Fibroblast of skin of right quadriceps (primary cell): ENCODE measurements at places on chromosomes 13 and 19.
A peak's percentile ranks its signal among the peaks of the same experiment; 100 is the strongest.

GRCh38 chr13:48873587-48873986 is 102.1 kb upstream of the FNDC3A start:
- DNase-seq, result peak; percentile 56

DNA sequence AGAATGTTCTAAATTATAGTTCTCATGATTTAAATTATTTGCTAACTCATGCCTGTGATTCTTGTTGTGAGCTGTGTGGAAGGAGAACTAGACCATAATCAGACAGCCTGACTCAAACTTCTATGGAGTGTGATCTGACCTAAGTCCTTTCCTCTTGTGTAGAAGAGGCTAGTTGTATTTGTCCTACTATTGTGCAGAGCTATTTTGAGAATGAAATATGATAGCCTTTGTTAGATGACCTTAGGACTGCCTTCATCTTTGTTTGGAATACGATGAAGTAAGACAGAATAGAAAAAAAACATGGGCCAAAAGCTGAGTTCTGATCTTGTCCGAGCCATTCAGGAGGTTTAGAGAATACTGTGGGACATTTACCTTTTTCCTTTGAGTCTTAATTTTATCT is 119.4 kb downstream of the STOML3 start:
- DNase-seq, result no peak

DNA sequence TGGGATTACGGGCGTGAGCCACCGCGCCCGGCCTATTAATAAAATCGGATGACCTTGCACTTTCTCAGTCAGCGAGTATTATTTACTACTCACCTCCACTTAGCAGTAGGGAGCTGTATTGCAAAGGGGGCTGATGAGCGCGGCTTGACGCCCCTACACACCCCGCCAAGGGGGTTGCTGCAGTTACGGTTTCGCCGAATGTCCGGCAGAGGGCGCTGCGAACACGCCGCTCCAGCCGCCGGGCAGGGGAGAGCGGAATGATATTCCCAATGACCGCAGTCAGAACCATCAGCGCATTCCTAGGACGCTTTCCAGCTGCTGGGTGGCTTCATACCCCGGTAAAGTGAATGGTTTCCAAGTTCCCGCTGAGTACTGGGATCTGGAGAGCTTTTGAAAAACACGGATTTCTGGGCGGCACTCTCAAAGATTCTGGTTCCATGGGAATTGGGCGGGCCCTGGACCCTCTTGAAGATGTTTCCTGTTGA is 30.0 kb upstream of the TPT1 start:
- peak; percentile 83 for DNase-seq

DNA sequence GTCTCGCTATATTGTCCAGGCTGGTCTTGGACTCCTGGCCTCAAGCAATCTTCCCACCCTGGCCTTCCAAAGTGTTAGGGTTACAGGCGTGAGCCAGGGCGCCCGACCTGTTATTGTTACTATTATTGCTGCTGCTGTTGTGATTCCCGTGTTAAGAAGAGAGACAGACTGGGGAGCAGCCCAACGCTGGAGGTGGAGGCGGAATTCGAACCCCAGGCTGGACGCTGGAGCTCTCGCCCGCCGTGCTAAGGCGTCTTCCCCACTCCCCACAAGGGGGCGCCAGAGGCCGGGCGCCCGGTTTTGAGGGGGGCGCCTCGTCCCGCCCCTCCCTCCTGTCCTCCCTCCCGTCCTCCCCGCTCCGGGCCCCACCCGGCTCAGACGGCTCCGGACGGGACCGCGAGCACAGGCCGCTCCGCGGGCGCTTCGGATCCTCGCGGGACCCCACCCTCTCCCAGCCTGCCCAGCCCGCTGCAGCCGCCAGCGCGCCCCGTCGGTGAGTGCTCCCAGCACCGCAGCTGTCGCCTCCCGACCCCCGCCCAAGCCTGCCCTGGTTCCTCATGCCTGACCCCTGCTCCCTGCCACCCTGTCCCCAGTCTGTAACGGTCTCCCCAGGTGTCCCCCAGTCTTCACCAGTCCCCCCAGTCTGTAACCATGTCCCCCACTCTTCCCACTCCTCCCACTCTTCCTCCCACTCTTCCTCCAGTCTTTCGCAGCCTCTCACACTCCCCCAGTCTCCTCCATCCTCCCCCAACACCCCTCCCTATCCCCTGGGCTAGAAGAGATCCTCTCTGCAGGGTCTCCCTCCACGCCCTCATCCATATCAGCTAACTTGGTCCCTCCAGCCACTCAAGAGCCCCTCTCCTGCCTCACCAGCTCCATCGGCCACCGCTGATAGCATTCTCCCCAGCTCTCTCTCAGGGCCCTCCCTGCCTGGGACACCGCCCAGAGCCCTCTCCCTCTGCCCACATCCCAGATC is at the start of gene EHD2:
Gene EHD2 (plus strand): TSS at position 377 of the 976 bp plus-strand sequence. CDS start 3,191 bp downstream, outside the sequence.
- DNase-seq, result peak; percentile 80

- DNase-seq, result no peak
Observed at GRCh38 chr19:18119013-18119716, 21.6 kb downstream of the MAST3 start.

- DNase-seq, result peak; percentile 21
Observed at GRCh38 chr19:49297403-49297802, 27.6 kb downstream of the SLC6A16 start.

DNA sequence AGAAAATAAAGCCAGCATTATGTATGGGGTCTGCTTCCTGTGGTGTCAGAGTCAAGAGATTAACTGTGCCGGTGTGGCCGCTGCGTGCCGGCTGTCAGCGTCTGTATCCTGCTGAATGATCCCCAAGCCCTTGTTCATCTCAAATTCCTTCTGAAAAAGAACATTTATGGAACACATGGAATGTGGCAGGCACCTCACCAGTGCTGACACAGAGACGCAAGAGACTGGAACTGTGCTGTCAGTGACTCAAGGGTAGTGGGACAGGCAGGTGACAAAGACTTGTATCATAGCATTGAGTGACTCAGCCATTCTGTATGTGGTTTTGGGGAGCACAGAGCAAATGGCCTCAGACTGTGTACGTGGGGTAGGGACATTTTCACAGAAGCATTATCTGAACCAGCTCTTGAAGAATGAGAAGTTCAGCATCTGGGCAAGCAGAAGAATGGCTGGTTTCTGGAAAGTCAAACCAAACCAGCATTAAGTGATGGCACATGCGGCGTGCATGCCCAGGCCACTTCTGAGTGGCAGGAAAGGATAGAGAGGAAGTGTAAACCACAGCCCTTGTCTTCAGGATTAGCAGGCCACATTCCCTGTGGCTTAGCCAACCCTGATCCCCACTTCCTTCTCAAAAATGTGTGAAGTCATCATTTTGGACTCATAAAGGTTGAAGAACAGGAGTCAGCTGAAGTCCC is 54.0 kb upstream of the IRS2 start:
- peak; percentile 88 for DNase-seq

DNA sequence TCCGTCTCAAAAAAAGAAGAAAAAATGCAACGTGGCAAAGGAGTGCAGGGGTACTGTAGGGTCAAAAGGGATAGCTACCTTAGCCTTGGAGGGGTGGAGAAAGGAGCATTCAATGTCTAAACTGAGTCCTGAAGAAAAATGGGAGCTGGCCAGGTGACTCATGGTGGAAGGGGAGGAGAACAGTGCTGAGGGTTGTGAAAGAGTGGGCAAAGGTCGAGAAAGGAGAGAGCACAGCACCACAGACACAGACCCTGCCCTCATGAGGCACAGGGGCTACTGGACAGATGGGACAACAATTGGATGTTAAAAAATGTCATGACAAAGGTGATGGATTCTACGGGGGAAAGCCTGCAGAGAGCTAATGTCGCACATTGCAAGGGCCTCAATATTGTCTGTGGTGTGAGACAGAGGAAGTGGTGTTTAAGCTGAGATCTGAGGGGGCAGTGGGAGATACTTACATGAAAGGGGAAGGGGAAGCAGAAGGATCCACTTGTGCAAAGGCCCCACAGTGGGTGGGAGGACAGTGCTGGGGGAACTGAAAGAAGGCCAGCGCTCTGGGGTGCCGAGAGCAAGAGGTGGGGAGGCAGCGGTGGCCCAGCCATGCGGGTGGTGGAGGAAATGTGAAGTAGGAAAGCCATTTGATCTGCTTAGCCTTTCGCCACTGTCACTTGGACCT is 42.9 kb upstream of the URAD start:
- DNase-seq, result no peak

- DNase-seq, result no peak
Observed at GRCh38 chr13:35345992-35346391, 130.5 kb downstream of the MAB21L1 start.

- DNase-seq, result peak; percentile 57
Observed at GRCh38 chr19:17311455-17312188, 2.3 kb downstream of the DDA1 start.

- DNase-seq, result no peak
Observed at GRCh38 chr13:110275931-110276552, 30.9 kb downstream of the COL4A1 start.

DNA sequence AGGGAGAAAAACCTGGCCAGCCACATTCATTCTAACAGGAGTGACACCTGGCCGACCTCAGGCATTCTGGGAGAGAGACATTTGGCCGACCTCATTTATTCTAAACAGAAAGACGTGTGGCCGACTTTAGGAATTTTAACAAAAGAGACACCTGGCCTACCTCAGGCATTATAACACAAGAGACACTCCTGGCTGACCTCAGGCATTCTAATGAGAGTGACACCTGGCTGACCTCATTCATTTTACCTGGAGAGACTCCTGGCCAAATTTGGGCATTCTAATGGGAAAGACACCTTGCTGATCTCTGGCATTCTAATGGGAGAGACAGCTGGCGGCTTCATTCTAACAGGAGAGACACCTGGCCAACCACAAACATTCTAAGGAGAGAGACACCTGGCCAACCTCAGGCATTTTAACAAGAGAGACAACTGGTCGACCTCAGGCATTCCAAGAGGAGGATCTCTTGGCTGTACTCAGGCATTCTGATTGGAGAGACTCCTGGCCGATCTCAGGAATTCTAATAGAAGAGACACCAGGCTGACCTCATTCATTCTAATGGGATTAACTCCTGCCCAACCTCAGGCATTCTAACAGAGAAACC is 1353.9 kb downstream of the UQCRFS1 start:
- DNase-seq, result no peak

- peak; percentile 23 for DNase-seq
Observed at GRCh38 chr19:55251341-55252081, 7.3 kb downstream of the PPP6R1 start.

DNA sequence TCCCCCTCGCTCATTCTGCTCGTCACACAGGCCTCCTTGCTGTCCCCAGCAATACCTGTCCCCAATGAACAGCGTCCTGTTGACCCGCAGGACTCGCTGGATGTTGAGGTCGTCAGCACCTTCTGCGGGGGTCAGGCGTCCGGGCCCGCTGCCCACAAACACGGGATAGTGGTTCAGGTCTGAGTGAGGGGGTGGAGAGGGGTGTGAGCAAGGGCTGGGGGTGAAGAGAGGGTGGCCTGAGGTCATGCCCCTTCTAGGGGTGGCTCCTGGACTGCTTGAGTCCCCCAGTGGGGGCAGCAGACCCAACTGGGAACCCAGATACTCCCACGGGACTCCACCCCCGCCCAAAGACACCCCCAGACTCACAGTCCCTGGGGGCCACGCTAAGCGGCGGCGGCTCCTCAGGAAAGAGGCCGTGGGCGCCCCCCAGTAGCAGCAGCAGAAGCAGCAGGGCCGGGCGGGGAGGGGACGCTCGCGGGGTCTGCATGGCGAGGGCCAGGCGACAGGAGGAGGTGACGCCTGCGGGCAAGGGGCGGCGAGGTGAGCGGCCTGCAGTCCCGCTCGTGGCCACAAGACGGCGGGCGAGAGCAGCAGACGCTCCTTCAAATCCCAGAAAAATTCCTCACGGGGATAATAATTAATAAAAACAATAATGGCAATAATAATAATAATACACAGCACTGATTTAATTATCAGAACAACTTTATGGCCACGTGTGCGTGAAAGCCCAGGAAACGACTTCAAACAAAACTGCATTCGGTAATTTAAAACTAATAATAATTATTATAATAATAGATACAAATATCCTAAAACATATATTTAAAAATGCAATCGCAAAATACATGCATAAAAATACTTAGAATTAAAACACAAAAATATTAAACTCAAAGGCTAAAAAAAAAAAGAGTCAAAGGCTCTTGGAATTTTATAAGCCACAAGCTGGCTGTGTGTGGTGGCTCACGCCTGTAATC is 1.2 kb downstream of the SEMA6B start:
- DNase-seq, result no peak

- DNase-seq, result no peak
Observed at GRCh38 chr19:13190781-13191540, 40.8 kb downstream of the IER2 start.

GRCh38 chr19:38692458-38693379 is 45.3 kb downstream of the ACTN4 start:
- no peak for DNase-seq

DNA sequence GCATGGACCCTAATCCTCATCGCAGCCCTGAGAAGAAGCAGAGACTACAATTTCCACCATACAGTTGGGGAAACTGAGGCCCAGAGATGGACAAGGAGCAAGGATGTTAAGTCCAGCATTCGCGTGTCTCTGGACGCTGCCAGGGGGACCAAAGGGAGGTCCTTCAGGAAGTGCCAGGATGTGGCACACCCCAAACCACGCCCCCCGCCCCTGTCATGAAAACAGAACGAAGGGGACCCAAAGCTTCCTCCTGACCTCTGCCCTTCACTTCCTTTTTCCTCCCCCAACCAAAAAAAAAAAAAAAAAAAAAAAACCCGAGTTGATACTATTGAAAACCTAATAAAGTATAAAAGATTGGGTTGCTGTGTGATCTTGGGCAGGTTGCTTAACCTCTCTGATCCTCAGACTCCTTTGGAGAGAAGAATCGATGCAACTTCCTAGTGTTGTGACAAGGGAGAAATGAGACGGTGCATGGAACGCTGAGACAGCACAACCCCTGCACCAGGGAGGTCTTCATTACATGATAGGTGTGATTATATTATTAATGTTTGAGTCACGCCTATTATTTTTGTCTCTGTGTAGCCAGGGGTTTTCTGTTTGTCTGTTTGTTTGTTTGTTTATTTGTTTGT is 2.7 kb upstream of the ZBTB7A start:
- no peak for DNase-seq
